ENCODE measurements at places on chromosomes 2 and 18.

DNA sequence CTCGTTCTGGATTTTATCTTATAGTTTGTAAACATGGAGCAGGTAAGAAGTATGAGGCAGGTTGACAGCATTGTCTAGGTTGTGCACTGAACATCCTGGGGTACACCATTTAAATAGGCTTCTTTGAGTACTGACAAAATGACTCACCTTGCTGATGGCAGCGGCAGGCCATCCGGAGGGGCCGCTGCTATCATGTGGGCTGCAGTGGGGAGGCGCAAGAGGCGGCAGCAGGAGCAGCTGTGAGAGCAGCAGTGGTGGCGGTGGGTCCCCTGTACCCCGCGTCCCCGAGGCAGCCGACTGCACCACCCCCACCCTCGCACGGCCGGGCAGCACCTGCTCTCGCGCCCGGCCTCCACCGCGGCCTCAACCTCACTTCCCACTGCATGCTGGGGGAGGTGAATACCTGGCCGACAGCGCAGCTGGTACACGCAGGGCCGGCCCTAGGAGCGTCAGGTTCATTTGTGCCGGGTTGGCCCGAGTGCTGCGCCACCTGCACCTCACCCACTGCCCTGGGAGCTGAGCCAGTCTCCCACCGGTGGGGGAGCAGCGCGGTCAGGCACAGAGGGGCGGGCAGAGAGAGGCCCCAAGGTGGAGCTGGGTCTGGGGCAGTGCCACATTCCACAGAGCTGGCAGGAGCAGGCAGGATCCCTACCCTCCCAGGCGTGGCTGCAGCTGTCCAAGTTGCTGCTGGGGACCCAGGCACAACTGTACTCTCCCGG is 154.5 kb upstream of the RBMS1 start:
- DNase-seq = peak; percentile 45

DNA sequence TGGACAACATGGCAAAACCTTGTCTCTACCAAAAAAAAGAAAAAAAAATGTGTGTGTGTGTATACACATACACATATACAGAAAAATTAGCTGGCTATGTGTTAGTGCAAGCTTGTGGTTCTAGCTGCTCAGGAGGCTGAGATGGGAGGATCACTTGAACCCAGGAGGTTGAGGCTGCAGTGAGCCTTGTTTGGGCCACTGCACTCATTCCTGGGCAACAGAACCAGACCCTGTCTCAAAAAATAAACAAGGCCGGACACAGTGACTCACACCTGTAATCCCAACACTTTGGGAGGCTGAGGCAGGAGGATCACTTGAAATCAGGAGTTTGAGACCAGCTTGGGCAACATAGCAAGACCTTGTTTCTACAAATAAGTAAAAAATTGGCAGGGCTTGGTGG is 2.1 kb downstream of the COQ10B start:
- DNase-seq = no peak

GRCh38 chr2:152428800-152429582 is 94.0 kb downstream of the FMNL2 start:
- no peak for DNase-seq

DNA sequence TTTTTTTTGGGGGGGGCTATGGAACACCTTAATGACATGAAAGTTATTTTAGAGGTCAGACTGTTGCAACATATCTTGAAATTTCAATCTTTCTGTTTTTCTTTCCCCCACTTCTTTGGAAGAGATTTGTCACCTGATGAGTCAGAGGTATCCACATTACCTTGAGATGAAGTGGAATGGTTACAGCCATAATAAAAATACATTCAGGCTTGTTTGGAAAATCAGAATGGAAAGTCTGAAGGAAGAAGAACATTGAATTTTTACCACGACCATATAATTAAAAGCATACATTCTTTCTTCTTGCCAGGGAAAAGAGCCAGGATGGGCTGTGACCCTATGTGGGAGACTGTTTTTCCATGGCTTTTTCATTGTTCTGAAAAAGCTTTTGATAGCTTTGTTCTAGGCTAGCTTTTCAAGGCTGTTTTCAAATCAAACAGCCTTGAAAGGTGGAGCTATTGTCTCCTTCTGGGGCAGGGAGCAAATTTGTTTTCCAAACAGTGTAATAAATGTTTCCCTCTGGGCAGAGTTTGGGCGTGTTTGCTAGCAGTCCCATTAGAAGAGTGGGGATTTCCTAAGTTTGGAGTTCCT is 2.3 kb upstream of the GTF3C3 start:
- DNase-seq = no peak

- DNase-seq = no peak
Observed at GRCh38 chr2:74917702-74918619, 40.5 kb upstream of the POLE4 start.

DNA sequence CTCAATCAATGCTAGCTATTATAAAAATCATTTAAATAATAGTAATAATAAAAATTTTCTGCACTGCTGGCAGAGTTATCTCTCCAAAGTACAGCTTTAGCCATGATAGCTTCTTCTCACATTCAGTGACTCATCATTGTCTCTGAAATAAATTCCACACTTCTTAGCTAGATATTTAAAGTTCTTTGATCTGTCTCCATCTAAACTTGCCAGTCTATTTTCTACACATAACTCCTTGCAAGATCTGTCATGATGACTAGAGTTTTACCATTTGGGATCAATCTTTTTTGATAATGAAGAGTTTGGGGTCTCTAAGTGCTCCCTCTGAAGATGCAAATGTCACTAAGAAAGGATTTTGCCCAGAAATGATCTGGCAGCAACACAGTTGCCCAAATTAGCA is 155.4 kb upstream of the LHCGR start:
- no peak for DNase-seq

DNA sequence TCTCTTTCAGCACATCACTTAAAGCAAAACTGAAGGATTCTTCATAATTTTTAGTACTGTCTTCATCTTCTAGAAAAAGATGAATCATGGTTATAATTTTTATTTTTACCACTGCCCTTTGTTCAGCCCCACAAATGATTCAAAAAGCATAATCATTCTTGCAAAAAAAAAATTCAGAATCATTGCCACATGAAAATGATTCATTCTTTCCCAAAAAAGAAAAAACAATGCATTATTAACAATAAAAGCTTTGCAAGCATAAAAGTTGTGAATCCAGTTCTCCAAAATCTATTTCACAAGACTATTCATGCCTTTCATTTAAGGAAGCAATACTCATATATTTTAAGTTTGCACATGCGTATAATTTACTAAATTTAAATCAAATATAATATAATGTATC is 204.8 kb downstream of the RBM43 start:
- DNase-seq = no peak

GRCh38 chr2:190896477-190896876 is 15.9 kb downstream of the GLS start:
- no peak for DNase-seq

DNA sequence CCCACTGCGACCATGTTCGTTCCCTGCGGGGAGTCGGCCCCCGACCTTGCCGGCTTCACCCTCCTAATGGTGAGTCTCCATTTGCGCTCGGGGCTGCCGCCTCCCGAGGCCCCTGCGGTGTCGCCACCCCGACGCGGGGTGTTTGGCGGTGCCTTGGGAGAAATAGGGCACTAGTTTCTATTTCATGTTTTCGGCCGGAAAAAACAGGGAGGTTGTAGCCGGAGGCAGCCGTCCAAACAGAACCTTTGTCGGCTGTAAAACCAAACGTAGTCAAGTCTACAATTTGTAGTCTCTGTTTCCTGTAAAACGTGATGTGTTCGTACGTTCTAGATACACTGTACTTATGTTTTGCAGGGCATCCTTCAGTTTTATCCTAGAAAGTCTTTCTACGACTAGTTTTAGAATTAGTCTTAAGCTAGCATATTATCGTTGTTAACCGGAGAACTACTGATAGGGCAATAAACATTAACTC is 290 bp downstream of the PSMG2 start:
- peak; percentile 38 for DNase-seq

DNA sequence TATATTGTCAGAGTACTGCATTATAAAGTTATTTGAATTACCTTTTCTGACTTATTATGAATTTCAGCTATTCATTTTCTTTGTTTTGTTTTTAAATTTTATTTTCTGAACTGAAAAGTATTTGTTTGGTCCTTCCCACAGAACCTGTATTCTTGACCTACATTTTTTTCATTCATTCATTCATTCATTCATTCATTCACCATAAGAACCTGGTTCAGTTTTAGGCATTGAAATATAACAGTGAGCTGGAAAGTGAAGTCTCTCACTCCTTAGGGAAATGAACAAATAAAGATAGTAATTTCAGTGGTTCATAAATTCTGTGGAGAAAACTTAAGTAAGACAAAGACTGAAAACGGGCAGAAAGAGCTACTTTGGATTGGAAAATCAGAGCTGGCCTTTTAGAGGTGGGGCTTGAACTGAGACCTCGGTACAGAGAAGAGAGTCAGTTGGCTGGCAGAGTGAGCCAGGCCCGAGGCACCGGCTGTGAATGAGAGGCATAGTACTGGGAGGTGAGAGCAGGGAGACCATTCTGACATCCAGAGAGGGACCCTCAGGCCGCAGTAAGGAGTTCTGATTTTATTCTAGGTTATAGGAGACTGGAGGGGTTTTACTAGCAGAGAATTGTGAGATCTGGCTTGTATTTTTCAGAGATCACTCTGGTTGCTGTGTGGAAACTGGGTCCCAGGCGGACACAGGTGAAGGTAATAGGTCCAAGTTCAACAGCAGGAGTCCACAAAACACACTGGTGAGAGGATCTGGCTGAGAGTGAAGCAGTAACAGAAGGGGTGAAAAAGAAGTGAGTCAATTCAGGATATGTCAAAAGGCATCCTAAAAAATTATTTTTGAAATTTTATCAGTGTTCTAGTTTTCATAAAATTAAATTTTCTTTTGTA is 75.8 kb upstream of the FN1 start:
- DNase-seq = no peak

DNA sequence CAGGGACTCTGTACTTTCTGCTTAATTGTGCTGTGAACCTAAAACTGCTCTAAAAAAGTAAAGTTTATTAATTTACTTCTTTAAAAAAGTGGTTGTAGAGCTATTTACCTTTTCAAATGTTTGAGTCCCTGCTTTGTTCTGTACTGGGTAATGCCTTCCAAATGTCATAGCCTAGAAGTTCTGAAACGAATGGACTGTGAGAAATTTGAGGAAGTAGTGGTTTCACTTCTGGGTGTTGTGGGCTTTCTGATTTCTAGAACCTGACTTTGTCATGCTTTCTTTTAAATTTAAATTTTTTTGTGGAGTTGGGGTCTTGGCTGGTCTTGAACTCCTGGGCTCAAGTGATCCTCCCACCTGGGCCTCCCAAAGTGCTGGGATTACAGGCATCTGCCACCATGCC is 44.6 kb downstream of the SMAD4 start:
- DNase-seq = no peak

GRCh38 chr2:207952564-207953345 is 72.6 kb downstream of the PLEKHM3 start:
- DNase-seq = no peak

- DNase-seq = peak; percentile 72
Observed at GRCh38 chr2:171432969-171433762, 624 bp downstream of the METTL8 start.

GRCh38 chr2:20584399-20585358 is 66.2 kb downstream of the HS1BP3 start:
- DNase-seq = no peak

- no peak for DNase-seq
Observed at GRCh38 chr18:77062518-77063003, 70.0 kb downstream of the MBP start.

GRCh38 chr18:13258921-13259320 is 40.4 kb downstream of the LDLRAD4 start:
- DNase-seq = no peak

DNA sequence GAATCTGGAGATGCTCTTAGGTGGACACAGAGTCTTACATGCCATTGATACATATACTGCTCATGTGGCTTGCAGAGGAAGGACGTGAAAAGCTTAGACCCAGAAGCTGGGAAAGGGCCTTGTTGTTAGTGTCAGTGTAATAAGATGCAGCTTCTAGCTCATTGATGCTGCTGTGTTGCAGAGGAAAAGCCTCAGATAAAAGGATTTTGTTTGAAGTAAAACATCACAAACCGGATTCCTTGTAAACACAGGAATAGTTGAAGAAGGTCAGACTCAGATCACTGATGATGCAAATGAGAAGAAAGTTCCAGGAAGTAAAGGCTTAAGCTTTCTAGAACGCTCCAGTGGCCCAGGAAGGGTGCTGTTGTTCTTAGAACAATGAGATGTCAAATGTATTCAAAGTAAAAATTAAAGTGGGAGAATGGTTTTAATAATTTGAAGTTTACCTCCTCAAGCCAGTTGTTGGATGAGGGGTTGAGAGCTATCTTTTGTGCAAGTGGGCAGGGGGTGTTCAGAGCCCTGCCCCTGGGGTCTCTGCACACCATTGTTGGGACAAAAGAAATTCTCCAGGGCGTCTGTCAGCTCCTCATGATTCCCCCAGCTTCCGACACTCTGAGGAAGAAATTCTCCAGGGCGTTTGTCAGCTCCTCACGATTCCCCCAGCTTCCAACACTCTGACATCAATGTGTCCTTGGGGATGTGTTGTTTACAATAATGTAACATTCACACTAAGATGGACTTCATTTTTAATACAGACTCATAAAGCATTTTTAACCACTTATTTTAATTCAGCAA is 61.3 kb upstream of the CHMP1B start:
- DNase-seq = no peak

DNA sequence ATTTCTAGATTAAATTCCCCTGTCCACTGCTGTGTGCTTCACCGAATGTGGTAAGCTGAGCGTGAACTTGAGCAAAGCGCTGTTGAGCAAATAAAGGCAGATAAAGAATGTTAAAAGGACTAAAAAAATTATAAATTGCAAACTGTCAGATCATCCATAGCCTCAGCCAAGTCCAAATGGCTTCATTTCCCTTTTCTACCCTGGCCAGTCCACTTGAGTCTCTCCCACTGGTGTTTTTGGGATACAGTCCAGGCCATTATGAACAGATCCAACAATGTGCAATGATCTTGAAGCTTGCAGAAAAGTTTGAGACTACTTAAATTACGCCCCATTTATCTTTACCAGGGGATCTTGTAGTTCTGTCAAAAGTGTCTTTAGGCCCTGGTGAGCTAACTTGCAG is 254.6 kb upstream of the PIK3C3 start:
- no peak for DNase-seq

GRCh38 chr2:128613351-128613750 is 294.7 kb upstream of the HS6ST1 start:
- DNase-seq = no peak

- DNase-seq = no peak
Observed at GRCh38 chr2:14960686-14961324, 328.3 kb downstream of the LRATD1 start.

DNA sequence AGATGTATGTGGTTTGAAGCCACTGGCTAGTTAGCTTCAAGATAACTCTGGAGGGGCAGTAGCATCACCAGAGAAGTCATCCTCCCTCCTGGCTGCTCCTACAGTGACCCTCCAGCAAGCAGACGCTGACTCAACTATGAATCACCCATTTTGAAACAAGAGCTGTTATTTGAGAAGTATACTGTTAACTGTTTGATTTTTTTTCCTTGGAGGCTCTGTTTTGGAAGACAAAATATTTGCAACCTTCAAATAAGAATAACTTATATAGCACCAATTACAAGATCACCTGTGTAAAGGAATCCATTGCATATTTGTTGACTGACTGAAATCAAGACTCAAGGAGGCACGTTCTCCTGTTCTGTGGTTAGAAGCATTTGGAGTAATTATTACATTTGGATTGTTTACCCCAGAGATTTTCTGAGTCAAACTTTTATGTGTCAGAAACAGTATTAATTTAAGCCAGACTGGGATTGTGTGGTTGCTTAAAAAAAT is 313.8 kb downstream of the MTX2 start:
- DNase-seq = no peak

Measured in NCI-H1105 treated with DMSO at 0.1 percent for 48 hours (cell line).